Cortex of kidney (tissue), 1 donor: ENCODE measurements at places on chromosomes 13 and 19.

DNA sequence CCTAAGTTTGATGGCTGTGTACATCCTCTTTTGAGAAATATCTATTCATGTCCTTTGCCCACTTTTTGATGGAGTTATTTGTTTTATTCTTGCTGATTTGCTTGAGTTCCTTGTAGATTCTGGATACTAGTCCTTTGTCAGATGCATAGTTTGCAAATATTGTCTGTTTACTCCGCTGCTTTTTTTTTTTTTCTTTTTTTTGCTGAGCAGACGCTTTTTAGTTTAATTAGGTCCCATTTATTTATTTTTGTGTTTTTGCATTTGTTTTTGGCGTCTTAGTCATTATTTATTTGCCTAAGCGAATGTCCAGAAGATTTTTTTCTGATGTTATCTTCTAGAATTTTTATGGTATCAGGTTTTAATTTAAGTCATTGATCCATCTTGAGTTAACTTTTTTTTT is 114.9 kb downstream of the GPC6 start:
- no peak for DNase-seq

DNA sequence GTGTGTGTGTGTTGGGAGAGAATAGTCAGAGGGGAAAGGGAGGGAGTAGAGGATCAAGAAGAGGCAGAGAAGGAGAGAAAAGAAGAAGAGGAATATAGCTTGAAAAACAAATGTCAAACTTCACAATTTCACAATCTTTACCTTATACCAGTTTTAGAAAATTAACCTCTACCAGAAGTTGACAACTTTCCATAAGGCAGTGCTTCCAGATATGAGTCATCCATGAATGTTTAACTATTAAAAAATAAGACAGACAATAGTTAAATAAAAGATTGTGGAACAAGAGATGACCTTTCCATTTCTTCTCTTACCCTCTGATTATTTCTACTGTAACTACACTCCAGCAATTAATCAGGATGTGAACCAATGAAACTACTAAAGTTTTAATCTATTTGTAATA is 229.4 kb downstream of the ITGBL1 start:
- no peak for DNase-seq

GRCh38 chr13:99214232-99214631 is 13.6 kb downstream of the UBAC2 start:
- no peak for DNase-seq

DNA sequence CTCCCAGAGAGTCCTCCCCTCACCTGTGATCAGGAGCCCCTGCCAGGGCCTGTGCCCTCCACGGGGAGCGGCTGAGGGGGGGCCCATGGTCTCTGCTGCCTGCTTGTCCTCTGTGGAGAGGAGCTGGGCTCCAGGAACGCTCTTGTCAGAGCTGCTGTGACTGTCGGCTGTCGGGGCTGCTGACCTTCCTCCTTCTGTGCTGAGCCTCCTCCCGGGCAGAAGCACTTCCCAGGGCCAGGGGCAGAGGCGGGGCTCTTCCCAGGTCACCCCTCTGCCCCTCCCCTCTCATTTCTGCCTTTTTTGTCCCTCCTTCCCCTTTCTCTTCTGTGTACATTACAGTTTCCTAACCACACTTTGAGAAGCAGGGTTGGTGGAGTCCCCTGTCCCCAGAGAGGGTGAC is at the start of gene CEACAM4:
Gene CEACAM4 (minus strand): TSS at position 198 of the 400 bp plus-strand sequence. CDS start 111 bp downstream, at position 87.
- no peak for DNase-seq

GRCh38 chr13:30561511-30561910 is 56.2 kb upstream of the USPL1 start:
- DNase-seq, result no peak

- no peak for DNase-seq
Observed at GRCh38 chr19:48480183-48480557, 11.0 kb downstream of the CYTH2 start.

GRCh38 chr13:85277748-85278147 is 521.5 kb downstream of the SLITRK6 start:
- no peak for DNase-seq

GRCh38 chr13:98930151-98930591 is 47.7 kb downstream of the DOCK9 start:
- no peak for DNase-seq

GRCh38 chr13:113445791-113446487 is 7.3 kb downstream of the ADPRHL1 start:
- no peak for DNase-seq

DNA sequence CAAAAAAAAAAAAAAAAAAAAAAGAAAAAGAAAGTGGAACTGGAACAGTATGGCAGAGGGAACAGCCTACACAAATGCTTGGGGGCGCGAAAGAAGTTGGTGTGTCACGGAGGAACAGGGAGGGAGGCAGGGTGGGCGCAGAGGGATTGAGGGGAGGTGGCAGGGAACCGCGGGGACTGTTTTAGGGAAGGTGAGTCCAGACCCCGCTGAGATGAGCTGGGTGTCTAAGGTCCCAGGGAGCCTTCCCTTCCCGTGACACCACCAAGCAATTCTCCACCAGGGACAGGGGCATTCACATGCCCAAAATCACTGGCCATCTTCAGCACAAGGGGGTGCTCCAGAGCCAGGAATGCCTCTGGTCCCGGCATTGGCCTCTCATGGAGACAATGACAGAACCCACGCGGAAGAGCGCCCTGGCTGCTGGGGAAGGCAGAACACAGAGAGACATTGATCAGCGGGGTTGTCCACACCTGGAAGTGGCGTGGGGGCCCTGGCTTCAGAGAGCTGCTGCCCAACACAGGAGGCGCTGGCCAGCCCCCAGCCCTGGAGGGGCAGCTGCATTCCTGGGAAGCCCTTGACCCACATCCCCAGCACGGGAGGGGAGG is 6.9 kb downstream of the PEAK3 start:
- DNase-seq, result no peak

- no peak for DNase-seq
Observed at GRCh38 chr19:23314505-23315251, 64.5 kb upstream of the ZNF724 start.

GRCh38 chr13:34507630-34508029 is 434.4 kb upstream of the NBEA start:
- no peak for DNase-seq

DNA sequence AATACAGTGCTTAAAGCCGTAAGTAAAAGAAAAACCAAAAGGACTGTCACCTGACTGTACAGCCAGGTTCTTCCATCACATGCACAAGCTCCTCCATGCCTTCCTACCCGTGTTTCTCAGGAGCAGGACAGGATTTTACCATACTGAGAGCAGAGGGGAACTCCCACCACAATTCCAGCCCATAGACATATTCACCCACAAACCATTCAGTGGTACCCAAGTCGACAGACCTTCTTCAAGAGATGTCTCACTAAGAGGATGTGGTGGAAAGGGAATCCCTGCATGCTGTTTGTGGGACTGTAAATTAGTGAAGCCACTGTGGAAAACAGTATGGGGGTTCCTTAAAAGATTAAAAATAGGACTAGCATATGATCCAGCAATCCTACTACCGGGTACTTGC is 66.9 kb upstream of the DOCK9 start:
- DNase-seq, result no peak

GRCh38 chr13:100234006-100234405 is 145.1 kb downstream of the PCCA start:
- DNase-seq, result no peak

- no peak for DNase-seq
Observed at GRCh38 chr13:21020581-21020980, 40.8 kb downstream of the LATS2 start.

DNA sequence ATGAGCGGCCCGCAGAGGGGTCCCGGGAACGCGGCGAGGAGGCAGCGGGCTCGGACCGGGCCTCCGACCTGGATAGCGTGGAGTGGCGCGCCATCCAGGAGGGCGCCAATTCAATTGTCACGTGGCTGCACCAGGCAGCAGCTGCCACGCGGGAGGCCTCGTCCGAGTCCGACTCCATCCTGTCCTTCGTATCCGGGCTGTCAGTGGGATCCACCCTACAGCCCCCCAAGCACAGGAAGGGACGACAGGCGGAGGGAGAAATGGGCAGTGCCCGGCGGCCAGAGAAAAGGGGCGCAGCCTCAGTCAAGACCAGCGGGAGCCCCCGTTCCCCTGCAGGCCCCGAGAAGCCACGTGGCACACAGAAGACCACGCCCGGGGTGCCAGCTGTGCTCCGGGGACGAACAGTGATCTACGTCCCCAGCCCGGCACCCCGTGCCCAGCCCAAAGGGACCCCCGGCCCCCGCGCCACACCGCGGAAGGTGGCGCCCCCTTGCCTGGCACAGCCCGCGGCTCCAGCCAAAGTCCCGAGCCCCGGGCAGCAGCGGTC is 10.7 kb downstream of the C19orf25 start:
- no peak for DNase-seq

- no peak for DNase-seq
Observed at GRCh38 chr19:41595258-41595889, 19.4 kb downstream of the CEACAM21 start.

GRCh38 chr13:57352114-57352513 is 185.1 kb downstream of the PRR20E start:
- DNase-seq, result no peak
